ENCODE measurements at places on chromosomes 11 and 22. TPM values are rescaled to one million over a fixed set of nuclear protein-coding genes. Genes with fewer than 3 reads are reported as not detected.

DNA sequence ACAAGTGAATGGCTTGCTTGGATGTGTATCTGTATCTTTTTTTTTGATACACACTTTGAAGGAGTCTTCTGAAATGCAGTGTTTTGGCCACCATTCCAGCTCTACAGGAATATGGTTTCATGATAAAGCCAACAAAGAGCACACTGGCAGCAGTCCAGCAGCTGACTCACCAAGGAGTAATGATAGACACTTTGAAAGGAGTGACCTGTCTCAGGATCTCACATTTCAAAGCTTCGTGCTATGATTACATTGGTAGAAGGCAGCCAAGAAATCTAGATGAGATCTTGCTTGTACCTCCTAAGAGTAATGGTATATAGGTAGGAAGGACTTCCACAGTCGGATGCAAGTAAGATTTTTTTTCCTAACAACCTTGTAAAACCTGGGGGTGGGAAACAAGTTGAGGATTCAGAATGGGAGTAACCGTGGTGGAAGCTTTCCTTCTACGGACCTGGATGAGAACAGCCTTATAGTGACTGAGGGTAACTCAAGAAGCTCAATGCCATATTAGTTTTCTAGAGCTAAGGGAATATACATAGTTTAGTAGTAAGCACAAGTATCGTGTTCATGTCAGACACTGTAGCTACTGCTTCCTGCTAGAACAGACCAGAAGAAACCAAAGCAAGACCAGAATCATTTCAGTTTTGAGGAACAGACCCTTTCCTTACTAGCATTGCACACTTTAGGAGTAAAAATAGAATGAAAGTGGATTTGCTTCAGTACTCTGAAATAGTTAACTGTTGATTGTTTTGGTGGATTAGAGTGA lies 25.0 kb downstream of the MTMR3 start:
- DNase-seq = peak; percentile 79

GRCh38 chr11:119849872-119850271 lies 120.9 kb upstream of the NECTIN1 start:
- DNase-seq = no peak

The C11orf97 gene
- 0.42 TPM for polyA plus RNA-seq

DNA sequence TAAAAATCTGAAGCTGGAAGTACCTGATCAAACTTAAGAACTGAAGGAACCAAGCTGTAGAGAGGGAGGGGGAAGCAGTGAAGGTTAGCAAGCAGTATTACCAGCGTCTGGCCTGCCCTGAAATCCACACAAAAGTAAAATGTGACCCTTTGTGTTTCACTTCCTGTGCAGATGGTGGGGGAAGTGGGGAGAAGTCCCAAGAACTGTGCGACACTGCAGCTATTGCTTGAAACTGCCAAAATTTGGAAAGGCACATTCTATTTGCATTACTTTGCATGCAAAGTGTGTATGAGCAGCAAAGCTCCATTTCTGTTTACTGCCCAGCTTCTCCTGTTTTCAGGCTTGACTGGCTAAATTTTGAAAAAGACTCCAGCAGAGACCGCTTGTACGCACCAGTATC lies 72.1 kb upstream of the BMAL1 start:
- no peak for DNase-seq

The TSSK2 gene
- not detected for polyA plus RNA-seq

DNA sequence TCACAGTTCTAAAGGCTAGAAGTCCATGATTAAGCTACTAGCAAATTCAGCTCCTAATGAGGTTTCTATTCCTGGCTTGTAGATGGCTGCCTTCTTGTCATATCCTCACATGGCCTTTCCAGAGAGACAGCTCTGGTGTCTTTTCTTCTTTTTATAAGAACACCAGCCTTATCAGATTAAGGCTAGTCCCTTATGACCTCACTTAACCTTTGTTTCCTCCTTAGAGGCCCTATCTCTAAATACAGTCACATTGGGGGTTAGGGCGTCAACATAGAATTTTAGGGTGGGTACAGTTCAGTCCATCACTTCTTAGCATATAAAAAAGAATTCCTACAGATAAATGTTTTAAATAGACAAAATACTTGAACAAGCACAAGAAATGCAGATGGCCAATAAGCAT lies 18.2 kb upstream of the CLPB start:
- DNase-seq = no peak

GRCh38 chr22:38728871-38729796 lies 23.4 kb downstream of the GTPBP1 start:
- DNase-seq = no peak

DNA sequence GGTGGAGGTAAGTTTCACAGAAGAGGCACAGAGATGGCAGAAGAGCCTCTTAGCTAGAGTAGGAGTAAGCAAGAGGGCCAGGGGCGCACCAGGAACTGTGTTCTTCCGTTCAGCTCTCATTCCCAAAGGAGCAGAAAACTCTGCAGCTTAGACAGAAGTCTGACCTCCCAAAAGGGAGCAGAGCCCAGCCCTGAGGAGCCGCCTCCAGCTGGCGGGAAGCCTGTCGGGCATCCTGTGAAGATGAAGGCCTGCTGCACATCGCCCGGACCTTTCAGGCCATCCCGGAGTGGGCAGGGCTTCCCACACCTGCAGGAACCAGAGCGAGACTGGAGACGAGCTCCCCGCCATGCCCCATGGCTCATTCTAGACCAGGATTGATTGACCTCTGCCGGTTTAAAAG lies 1102.8 kb downstream of the BRD1 start:
- DNase-seq = no peak

Data from renal pelvis (tissue), 12 donors.